ENCODE measurements at places on chromosomes 4 and X. TPM values are rescaled to one million over a fixed set of nuclear protein-coding genes. Genes with fewer than 3 reads are reported as not detected.

GRCh38 chr4:45741897-45742296, 382.0 kb downstream of the GABRG1 start:
- no peak overlapping the region for H3K27ac ChIP-seq
- H3K27me3 ChIP-seq, result no peaks in the 10 kb centered on the region
- DNase-seq, result no peak
- H3K36me3 ChIP-seq, result no peaks in the 10 kb centered on the region
- no peaks in the 10 kb centered on the region for H3K4me1 ChIP-seq

DNA sequence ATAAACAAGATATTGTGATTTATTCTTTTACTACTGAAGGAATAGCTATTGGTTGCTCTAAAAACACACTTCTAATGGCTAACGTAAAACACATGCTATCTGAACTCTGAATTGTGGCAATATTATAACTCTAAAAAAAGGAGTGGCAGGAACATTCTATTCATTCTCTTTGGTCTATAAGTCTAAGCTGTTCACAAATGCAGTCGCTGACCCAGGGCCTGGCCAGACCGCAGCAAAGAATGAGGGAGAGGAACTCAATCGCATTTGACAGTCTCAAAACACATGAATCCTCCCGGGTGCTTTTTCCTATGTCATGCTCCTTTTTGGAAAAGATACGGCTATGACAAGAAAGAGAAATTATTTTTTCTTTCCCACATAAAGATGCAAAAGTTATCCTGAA, 651.6 kb upstream of the PITX2 start:
- H3K4me1 ChIP-seq, result no peaks in the 10 kb centered on the region
- DNase-seq, result no peak
- H3K27me3 ChIP-seq, result no peaks in the 10 kb centered on the region
- H3K36me3 ChIP-seq, result no peaks in the 10 kb centered on the region
- H3K4me3 ChIP-seq, result no peak overlapping the region

DNA sequence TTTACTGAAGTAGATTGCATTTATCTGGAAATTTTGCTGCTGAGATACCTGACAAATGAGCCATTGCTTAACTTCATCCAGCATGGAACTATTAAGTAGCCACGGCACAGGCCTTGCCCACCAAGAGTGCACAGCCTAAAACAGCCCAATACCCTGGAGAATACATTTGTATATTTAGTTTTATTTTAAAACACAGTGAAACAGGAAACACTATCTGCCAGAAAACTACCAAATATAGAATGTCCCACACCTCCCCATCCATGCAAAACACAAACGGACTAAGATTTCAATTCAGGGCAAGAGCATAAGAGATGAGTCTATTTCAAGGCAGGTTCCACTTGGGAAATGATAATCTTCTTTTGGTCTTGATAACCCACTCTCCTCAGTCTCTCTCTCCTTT, 57.1 kb downstream of the MAML3 start:
- no peaks in the 10 kb centered on the region for H3K27me3 ChIP-seq
- DNase-seq, result no peak
- no peaks in the 10 kb centered on the region for H3K36me3 ChIP-seq

DNA sequence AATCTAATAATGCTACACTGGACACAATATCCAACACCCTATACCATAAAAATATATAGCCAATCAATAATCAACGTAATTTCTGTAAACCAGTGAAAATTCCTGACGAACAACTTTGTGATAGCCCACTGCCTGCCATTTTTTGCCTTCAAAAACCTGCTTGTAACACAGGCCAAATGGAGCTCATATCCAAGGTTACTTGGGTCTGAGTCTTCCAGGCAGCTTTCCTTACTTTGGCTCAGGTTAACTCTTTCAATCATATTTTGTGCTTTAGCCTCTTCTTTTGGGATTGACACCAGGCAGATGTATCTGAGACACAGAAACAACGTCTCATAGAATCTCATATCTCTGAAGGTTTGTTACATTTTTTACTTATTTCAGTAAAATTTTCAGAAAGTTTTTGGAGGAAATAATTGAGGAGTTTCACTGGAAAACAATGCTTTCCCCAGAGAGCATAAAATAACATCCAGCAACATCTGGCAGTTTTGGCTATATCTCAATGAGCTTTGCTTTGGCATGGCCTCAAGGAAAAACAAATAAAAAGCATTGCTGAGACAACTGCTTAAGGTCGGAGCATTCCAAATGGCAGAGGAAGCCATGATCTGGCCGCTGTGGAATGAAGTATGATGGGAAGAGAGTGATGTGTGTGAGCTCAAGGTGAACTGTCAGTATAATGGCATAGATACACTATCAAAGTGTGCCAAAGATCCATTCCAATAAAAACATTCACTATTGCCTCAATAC, 162.9 kb upstream of the SPIN4 start:
- no peaks in the 10 kb centered on the region for H3K36me3 ChIP-seq
- no peaks in the 10 kb centered on the region for H3K27me3 ChIP-seq
- DNase-seq, result no peak
- H3K4me3 ChIP-seq, result no peak overlapping the region
- peaks cover 20% of the 10 kb centered on the region for H3K4me1 ChIP-seq

DNA sequence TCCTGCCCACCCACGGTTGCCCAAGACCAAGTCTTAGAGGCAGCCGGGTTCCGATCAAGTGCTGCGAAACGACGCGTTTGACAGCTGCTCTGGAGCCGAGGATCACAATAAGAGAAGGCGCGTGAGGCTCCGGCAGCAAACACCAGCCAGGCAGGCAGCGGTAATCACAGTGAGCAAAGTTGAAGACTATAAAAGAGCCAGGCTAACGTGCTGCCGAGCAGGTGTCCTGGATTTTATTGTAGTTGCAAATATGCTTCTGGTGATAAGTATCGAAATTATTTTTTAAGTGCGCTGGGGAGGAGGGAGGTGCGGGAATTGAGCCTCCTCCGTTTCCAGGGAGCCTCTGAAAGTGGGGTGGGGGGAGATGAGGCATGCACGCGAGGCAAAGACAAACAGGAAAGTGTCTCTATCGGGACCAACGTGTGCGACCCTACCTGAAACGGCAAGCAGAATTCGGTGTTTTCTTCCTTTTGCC, 590 bp downstream of the GABRA2 start:
- H3K27me3 ChIP-seq, result peaks cover 3% of the 10 kb centered on the region
- no peaks in the 10 kb centered on the region for H3K4me1 ChIP-seq
- H3K36me3 ChIP-seq, result no peaks in the 10 kb centered on the region

- H3K27me3 ChIP-seq, result no peaks in the 10 kb centered on the region
- no peaks in the 10 kb centered on the region for H3K36me3 ChIP-seq
- no peak overlapping the region for H3K27ac ChIP-seq
- no peak for DNase-seq
- H3K4me3 ChIP-seq, result no peak overlapping the region
- no peaks in the 10 kb centered on the region for H3K4me1 ChIP-seq
Observed at GRCh38 chr4:147096667-147097604, 151.3 kb upstream of the TTC29 start.

DNA sequence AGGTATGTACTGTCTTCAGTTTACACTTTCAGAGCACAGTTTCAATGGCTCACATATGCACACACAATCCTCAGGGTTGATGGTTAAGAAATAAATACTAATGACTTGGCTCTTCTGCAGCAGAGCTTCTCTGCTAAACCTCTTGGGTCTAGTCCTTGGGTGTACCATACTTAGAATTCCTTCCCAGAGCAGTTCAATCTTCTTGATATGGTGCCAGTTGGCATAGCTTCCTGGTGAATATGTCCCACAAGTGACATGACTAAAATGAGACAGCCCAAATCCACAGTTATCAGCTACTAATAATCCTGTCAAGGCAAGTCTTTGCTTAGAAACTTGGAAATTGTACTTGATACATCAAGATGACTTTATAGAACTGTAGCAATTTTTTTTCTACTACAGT, 654.4 kb downstream of the IQCM start:
- DNase-seq, result no peak
- H3K27me3 ChIP-seq, result no peaks in the 10 kb centered on the region
- no peaks in the 10 kb centered on the region for H3K36me3 ChIP-seq
- H3K4me3 ChIP-seq, result no peak overlapping the region
- H3K4me1 ChIP-seq, result no peaks in the 10 kb centered on the region

GRCh38 chr4:174503079-174503715, 19.1 kb downstream of the HPGD start:
- H3K4me1 ChIP-seq, result no peaks in the 10 kb centered on the region
- H3K4me3 ChIP-seq, result no peak overlapping the region
- H3K27ac ChIP-seq, result no peak overlapping the region
- H3K36me3 ChIP-seq, result no peaks in the 10 kb centered on the region

DNA sequence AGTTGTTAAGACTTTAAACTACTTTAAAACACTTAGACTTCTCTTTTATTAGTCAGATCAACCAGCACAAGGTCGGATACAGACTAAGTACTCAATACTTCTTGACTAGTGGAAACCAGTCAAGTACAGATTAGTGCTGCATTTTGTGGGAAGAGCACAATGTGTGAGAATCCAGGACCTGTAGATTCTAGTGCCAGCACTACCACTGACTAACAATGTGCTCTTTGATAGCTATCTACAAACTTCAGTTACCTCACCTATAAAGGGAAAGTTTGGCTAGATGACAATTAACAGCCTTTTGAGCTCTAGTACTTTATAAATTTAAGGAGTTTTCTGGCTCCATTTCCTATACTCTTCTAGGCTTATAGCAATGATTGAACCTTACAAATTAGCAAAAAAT, 181.5 kb downstream of the SLC4A4 start:
- H3K36me3 ChIP-seq, result no peaks in the 10 kb centered on the region
- H3K4me1 ChIP-seq, result no peaks in the 10 kb centered on the region
- no peak overlapping the region for H3K27ac ChIP-seq
- no peaks in the 10 kb centered on the region for H3K27me3 ChIP-seq

GRCh38 chr4:37946503-37947179, 13.6 kb upstream of the PTTG2 start:
- H3K4me3 ChIP-seq, result no peak overlapping the region
- no peaks in the 10 kb centered on the region for H3K27me3 ChIP-seq
- H3K4me1 ChIP-seq, result no peaks in the 10 kb centered on the region
- no peaks in the 10 kb centered on the region for H3K36me3 ChIP-seq
- no peak overlapping the region for H3K27ac ChIP-seq

DNA sequence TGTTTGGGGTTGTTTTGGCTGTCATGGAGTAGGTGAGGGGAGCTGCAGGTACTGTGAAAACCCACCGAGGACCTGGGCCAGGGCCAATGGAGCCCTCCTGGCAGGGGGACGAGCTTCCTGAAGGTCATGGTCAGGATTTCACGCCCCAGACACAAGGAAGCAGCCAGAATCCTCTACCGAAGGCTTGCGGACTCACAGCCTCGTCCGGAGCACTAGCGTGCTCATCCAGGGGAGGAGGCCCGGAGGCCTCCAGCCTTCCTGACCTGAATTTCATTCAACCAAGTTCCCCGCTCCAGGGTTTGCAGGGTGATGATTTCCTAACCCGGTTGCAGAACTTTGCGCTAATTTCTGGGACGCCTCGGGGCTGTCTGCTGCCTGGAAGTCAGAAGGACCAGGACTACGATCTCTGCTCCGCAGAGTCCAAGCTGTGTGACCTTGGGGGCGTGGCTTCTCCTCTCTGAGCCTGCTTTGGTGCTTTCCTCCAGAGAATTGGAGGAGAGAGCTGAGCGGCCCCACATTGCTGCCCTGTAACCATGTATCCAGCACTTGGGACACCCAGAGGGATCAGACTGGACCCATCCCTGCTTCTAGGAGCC, 56.2 kb upstream of the ADRA2C start:
- H3K36me3 ChIP-seq, result no peaks in the 10 kb centered on the region
- no peak for DNase-seq
- H3K27me3 ChIP-seq, result no peaks in the 10 kb centered on the region

DNA sequence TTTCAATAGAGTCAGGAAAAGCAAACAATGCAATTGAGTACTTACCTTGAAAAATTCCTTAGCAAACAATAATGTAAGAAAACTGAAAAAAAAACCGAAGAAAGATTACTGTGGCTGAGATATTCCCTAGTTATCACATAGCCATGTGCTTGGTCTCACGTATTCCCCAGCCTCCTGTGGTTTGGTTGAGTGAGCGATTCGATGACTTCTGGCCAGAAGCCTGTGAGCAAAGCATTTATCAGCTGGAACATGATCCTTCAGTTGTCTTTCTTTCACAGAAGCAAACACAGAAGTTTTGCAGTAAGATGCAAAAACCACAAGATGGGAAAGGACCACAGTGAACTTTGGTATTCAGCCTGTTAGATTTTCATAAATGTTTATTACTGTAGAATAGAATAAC, 1754.3 kb upstream of the AGA start:
- no peaks in the 10 kb centered on the region for H3K27me3 ChIP-seq
- no peaks in the 10 kb centered on the region for H3K4me1 ChIP-seq
- no peak overlapping the region for H3K4me3 ChIP-seq
- H3K27ac ChIP-seq, result no peak overlapping the region
- H3K36me3 ChIP-seq, result no peaks in the 10 kb centered on the region

DNA sequence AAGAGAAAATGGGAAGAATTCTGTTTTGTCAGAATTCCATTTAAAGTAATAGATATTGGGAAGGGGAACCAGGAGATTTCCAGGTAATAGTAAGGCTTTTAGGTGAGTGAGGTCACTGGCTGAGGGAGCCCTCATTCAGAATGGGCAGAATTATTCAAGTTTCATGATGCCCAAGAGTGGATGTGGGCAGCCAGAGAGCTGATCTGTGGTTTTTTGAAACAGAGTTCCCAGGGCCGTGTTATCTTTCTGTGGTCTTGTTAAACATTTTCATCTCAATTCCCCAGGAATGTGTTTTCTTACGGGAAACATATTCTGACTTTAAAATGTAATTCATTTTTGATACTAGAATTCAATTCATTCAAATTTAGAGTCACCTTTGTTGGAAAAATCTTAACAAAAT, 182.0 kb upstream of the AADAT start:
- no peak overlapping the region for H3K4me3 ChIP-seq
- no peaks in the 10 kb centered on the region for H3K36me3 ChIP-seq
- H3K27me3 ChIP-seq, result peaks cover 5% of the 10 kb centered on the region
- no peaks in the 10 kb centered on the region for H3K4me1 ChIP-seq
- no peak for DNase-seq

DNA sequence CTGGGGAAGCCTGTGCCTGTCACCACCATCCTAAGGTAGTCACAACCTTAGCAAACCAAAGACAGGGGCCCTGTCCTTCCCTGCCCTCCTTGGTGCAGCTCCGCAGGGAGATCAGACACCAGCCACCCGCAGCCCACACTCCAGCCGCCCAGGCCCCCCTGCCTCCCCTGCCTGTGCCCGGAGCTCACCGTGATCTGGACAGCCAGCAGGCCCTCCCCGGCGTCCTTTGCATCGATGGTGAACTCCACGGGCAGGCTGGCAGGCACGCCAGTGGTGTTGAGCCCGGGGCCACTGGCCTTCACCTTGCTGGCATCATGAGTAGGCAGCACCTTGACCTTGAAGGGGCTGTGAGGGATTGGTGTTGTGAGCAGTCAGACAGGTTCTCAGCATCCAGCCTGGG, 16.4 kb downstream of the FLNA start:
- H3K36me3 ChIP-seq, result no peaks in the 10 kb centered on the region
- no peaks in the 10 kb centered on the region for H3K27me3 ChIP-seq
- H3K4me3 ChIP-seq, result no peak overlapping the region
- no peaks in the 10 kb centered on the region for H3K4me1 ChIP-seq

The SOWAHB gene
- total RNA-seq, result 2.3 TPM

The SAGE1 gene
- total RNA-seq, result not detected

The CXorf49 gene
- not detected for total RNA-seq

The SOD3 gene
- 34.9 TPM for total RNA-seq

The BTK gene
- total RNA-seq, result 0.60 TPM

The ADGRG4 gene
- total RNA-seq, result not detected

The ADH7 gene
- not detected for total RNA-seq

The SSX1 gene
- not detected for total RNA-seq

The ART3 gene
- total RNA-seq, result 5.2 TPM

The ASMTL gene
- total RNA-seq, result 15.3 TPM

The ENPEP gene
- total RNA-seq, result 0.79 TPM

The KIF4A gene
- total RNA-seq, result 0.12 TPM

The RNF212 gene
- total RNA-seq, result 28.0 TPM

The RNF4 gene
- total RNA-seq, result 17.8 TPM

The NMU gene
- total RNA-seq, result not detected

The GYG2 gene
- 4.4 TPM for total RNA-seq

The MAGEA11 gene
- not detected for total RNA-seq
